Activated CD4-positive, alpha-beta T cell treated with anti-CD3 and anti-CD28 coated beads, Interleukin-2, amount 50 U/mL, for 48 hours (primary cell): ENCODE measurements at places on chromosomes 12 and 14.
A peak's percentile ranks its signal among the peaks of the same experiment; 100 is the strongest.

DNA sequence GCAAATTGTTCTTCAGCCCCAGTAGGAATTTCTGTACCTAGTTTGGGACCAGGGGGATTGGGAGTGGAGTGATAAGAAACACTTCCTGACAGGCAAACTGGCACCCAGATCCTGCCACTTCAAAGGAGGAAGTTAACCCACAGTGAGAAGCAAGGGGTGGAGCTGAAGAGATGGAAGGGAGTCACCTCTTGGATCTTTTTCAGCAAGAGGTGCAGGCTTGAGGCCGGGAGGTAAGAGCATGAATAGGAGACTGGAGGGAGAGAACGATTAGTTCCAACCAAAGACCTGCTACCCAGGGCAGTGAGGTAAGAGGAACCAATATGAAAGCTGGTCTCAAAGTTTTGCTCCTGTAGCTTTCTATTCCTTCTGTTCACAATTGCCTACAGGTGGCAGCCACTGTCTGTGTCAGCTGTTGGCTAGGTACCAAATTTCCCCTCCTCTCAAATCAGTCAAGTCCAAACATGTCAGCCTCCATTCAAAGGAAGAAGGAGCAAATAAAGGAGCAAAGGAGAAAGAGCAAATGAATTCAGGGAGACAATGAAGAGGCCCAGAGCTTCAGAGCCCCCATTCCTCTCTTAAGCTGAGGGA, 14.9 kb upstream of the TAC3 start:
- no peak for DNase-seq

DNA sequence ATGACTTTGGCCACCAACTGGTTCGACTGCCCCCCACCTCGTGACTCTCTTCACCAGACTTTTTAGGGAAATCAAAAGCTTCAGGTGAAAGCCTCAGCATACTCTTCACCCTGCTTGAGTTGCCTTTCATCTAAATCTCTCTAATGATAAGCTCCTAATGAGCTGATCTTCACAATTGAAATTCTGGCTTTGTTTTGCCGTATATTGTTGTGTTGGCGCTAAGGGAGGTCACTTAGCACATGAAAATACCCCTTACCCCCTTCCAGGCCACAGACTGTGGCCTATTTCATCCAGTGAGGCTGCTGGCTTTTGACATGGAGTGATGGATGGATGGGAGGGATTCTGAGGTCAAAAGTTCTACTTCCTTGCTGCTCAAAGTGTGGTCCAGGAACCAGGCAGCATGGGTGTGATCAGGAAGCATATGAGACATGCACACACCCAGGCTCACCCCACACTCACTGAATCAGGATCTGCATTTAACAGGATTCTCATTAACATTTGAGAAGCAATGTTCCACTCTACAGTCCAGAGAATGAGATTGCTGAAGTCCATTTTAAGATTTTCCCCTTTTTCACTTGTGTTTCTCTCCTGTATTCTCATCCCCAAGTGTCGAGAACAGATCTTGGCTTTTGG, 131.4 kb downstream of the DACT1 start:
- DNase-seq, result no peak

- no peak for DNase-seq
Observed at GRCh38 chr12:119016715-119017114, 35.4 kb downstream of the SRRM4 start.

DNA sequence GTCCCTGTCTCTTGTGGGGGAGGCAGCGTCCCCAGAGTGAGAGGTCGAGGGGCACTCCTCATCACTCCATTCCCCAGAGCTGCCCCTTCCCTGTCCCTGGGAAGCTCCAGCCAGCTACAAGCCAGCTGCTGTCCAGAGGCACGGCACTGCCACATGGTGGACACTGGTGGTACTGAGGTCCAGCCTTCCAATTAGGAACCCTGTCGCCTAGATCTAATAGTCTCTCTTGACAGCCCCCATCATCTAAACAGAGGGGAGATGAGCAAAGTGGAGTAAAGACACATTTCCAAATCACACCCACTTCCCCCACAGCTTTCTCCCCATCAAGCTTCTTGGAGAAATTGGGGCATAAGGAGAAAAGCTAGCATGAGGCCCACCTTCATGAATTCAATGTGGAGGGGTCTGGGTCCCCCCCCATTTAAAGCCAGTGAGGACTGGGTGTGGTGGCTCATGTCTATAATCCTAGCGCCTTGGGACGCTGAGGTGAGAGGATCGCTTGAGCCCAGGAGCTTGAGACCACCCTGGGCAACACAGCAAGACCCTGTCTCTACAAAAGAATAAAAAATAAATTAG, 2.1 kb upstream of the INHBE start:
- peak; percentile 75 for DNase-seq

GRCh38 chr12:114888928-114889584, 205.1 kb upstream of the TBX3 start:
- DNase-seq, result no peak

DNA sequence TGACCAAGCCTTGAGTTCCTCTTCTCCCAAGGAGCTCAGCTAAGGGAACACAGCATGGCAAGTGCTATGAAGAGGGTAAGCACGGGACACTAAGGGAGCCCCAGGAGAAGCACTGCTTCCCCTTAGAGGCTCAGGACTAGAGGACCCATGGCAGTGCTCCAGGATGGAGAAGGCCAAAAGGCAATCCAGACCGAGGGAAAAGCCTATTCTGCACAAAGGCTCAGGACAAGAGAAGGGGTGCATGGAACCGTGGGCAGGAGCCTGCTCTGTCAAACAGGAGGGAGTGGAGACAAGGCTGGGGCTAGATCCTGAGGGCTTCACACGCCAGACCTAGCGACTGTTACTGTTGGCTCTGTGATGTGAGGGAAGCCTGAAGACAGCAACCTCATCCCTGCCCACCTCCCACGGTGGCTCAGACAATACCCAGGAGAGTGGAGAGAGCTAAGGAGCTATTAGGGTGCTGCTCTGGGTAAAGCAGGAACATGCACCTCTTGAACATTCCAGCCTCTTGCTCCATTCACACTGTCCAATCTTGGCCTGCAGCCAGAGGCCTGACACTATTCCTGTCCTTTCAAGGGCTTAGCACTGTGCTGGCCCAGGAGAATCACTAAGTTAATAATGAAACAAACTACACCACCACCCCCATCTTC, 24.2 kb downstream of the OTUB2 start:
- DNase-seq, result no peak

GRCh38 chr14:105146181-105146975, 22.2 kb downstream of the JAG2 start:
- no peak for DNase-seq
